SK-N-SH (cell line): ENCODE measurements at places on chromosomes 4 and X.

GRCh38 chr4:47972181-47972580, 44.3 kb downstream of the CNGA1 start:
- DNase-seq, result no peak

DNA sequence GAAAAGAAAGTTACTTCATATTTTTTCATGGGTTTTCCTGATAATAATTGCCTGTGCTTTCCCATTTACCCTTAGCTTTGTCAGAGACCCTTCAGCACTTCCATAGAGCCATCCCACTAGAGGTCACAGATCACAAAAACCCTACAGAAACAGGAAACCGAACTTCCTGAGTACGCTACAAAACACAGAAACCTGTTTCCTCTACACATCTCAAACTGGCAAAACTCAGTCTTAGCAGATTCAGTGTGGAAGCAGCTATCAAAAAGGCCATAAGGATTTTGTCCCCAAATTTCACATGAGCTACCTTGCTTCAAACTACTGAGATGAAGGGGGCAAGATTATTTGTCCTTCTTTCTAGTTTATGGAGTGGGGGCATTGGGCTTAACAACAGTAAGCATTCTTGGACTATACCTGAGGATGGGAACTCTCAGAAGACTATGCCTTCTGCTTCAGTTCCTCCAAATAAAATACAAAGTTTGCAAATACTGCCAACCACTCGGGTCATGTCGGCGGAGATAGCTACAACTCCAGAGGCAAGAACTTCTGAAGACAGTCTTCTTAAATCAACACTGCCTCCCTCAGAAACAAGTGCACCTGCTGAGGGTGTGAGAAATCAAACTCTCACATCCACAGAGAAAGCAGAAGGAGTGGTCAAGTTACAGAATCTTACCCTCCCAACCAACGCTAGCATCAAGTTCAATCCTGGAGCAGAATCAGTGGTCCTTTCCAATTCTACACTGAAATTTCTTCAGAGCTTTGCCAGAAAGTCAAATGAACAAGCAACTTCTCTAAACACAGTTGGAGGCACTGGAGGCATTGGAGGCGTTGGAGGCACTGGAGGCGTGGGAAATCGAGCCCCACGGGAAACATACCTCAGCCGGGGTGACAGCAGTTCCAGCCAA, at the start of gene MMRN1:
Gene MMRN1, plus strand, starts transcription at position 206 of the 902 bp plus-strand sequence. Its CDS starts 118 bp downstream, at position 324.
- DNase-seq, result no peak

GRCh38 chrX:3529466-3530010, 183.1 kb upstream of the MXRA5 start:
- DNase-seq, result no peak

DNA sequence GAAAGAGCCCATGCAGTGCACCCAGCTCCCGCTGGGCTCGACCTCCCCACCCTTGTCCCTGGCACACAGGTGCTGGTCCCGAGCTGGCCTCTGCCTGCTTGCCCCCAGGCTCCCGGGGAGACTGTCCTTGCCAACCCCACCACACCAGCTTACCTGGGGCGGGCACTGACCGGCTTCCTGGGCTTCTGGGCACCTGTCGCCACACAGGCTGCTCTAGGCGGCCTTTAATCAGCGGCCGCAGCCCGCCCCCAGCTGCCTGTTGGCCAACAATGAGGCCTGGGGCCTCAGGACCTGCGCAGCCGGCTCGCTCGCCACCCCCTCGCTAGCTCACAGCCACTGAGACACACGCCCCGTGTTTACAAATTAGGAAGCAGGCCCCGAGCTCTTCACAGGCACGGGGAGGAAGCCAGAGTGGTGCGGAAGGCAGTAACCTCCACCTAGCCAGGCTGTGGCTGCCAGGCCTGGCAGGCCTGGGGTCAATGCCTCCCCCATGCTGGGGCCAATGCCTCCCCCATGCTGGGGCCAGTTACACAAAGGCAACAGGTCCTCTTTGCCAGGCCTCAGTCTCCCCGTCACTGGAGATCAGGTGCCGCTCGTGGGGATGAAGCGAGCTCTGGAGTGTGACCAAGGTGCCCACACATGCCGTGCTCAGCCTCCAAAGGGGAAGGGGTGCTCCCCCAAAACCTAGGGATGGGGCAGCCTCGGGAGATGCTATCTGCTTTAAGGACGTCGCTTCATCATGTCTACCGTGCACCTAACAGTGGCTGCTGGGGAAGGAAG, at the start of gene TREX2:
Gene TREX2, minus strand, starts transcription at position 201 of the 780 bp plus-strand sequence. CDS start 626 bp downstream, outside the sequence.
- no peak for DNase-seq

- no peak for DNase-seq
Measured at GRCh38 chrX:69148946-69149345, 16.3 kb downstream of the PJA1 start.
